ENCODE measurements at places on chromosomes 11 and 22. TPM values are rescaled to one million over a fixed set of nuclear protein-coding genes. Genes with fewer than 3 reads are reported as not detected.
A peak's percentile ranks its signal among the peaks of the same experiment; 100 is the strongest.

Gene CCND1
- total RNA-seq: not detected

DNA sequence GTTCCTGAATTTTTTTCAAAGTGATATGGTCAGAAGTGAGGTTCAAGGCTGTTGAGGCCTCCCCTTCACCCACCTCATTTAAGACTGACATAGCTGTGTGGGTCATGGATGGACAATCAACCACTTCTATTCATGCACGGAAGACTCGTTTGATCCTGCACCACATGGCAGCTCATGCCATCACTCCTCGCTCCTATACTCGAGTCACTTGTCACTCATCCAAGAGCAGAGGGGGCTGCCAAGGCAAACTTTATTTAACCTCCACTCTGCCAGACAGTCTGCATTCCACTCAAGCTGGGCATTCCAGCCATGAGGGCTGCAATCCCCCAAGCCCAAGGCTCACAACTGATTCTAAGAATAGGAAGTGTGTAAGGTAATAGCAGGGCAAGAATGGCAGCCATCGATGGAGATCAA lies 34.1 kb downstream of the SNX19 start:
- no peak overlapping the region for H3K27ac ChIP-seq
- H3K4me1 ChIP-seq: peaks cover 3% of the 10 kb centered on the region
- no peaks in the 10 kb centered on the region for H3K27me3 ChIP-seq
- H3K36me3 ChIP-seq: peaks cover 59% of the 10 kb centered on the region

Gene SLC16A8
- not detected for total RNA-seq

- no peaks in the 10 kb centered on the region for H3K27me3 ChIP-seq
- H3K4me3 ChIP-seq: peak overlapping the region; percentile 94
- DNase-seq: peak; percentile 30
- H3K4me1 ChIP-seq: peaks cover 23% of the 10 kb centered on the region
- H3K27ac ChIP-seq: peak overlapping the region; percentile 93
Observed at GRCh38 chr11:796565-797295, 1.4 kb downstream of the SLC25A22 start.

GRCh38 chr11:41400819-41401382 lies 58.6 kb downstream of the LRRC4C start:
- no peak overlapping the region for H3K4me3 ChIP-seq
- DNase-seq: no peak
- H3K27ac ChIP-seq: no peak overlapping the region

Gene LMO2
- not detected for total RNA-seq

Gene FOXRED2
- 19.0 TPM for total RNA-seq

Gene CRY2
- 24.4 TPM for total RNA-seq

GRCh38 chr11:89181111-89181510 lies 3.4 kb downstream of the TYR start:
- DNase-seq: no peak
- H3K4me1 ChIP-seq: no peaks in the 10 kb centered on the region
- no peaks in the 10 kb centered on the region for H3K36me3 ChIP-seq
- no peak overlapping the region for H3K4me3 ChIP-seq
- no peak overlapping the region for H3K27ac ChIP-seq

- no peak overlapping the region for H3K27ac ChIP-seq
- no peak overlapping the region for H3K4me3 ChIP-seq
- DNase-seq: no peak
- H3K27me3 ChIP-seq: no peaks in the 10 kb centered on the region
Observed at GRCh38 chr11:68575025-68575665, 109.2 kb upstream of the GAL start.

Gene GPR83
- not detected for total RNA-seq

Gene CRYBB3
- not detected for total RNA-seq

DNA sequence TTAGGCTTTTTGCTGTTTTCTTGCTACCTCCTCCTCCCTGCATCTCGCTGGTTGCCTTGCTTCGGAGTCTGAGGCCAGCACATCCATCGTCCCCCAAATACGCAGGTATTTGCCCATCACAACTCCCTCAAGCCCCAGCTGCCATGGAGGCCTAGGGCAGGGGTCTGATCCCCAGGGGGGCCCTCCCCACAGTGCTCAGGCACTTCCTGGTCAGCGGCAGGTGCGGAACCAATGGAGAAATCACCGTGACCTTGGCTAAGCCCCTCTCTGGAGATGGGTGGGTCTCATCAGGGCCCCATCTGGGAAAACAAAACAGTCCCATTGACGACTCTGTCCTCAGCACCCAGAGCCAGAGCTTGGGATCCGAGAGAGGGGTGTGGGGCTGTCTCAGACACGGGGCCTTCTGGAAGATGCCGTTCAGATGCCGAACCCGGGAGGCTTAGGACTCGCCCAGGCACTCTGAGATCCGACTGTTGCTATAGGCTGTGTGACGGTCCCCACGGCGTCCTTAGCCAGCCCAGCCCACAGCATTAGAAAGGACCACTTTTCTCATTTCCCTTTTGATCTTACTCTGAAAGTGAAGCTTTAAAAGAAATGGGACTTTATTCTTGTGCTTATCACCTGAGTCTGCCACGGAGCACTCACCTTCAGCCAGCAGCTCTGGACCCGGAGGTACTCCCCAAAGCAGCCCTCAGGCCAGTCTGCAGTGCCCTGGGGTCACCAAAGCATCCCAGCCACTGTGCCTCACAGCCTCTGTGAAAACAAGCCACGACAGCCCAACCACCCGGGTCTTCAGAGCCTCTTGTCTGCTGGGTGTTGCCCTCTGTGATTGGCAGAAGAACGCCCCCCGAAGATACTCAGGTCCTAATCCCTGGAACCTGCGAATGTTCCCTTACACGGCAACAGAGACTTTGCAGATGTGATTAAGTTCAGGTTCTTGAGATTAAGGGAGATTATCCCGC lies 61.2 kb upstream of the SLC22A12 start:
- DNase-seq: no peak
- no peaks in the 10 kb centered on the region for H3K36me3 ChIP-seq
- H3K27ac ChIP-seq: no peak overlapping the region
- no peak overlapping the region for H3K4me3 ChIP-seq
- no peaks in the 10 kb centered on the region for H3K4me1 ChIP-seq
- peaks cover 17% of the 10 kb centered on the region for H3K27me3 ChIP-seq

Gene CAPN5
- total RNA-seq: 1.0 TPM
